ENCODE measurements at places on chromosomes 12 and 14.

DNA sequence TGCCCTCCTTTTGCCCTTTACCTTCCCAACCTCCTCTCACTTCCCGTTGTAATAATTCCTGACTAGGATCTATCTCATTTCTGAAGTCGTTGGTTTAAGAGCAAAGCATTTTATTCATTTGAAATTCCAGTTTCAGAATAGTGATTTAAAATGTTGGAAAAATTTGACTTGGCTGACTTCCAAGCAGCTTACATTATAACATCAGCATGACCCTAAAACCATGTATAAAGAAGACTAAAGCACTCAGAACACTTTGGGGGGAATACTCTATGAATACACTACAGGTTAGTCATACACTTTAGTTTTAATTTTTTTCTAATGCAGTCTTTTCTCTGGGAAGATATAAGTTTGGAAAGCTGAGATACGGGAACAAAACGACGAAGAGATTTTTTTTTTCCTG, 161.1 kb downstream of the BTG1 start:
- H3K27ac ChIP-seq = no peak overlapping the region
- no peaks in the 10 kb centered on the region for H3K27me3 ChIP-seq
- H3K36me3 ChIP-seq = no peaks in the 10 kb centered on the region
- no peak overlapping the region for H3K4me3 ChIP-seq
- DNase-seq = no peak

DNA sequence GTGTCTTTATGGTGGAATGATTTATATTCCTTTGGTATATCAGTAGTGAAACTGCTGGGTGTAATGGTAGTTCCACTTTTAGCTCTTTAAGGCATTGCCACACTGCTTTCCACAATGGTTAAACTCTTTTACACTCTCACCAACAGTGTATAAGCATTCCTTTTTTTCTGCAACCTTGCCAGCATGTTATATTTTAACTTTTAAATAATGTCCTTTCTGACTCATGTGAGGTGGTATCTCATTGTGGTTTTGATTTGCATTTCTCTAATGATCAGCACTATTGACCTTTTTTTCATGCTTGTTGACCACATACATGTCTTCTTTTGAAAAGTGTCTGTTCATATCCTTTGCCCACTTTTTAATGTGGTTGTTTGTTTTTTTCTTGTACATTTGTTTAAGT, 142.5 kb downstream of the MSRB3 start:
- no peak for DNase-seq
- H3K27ac ChIP-seq = no peak overlapping the region
- H3K36me3 ChIP-seq = no peaks in the 10 kb centered on the region

DNA sequence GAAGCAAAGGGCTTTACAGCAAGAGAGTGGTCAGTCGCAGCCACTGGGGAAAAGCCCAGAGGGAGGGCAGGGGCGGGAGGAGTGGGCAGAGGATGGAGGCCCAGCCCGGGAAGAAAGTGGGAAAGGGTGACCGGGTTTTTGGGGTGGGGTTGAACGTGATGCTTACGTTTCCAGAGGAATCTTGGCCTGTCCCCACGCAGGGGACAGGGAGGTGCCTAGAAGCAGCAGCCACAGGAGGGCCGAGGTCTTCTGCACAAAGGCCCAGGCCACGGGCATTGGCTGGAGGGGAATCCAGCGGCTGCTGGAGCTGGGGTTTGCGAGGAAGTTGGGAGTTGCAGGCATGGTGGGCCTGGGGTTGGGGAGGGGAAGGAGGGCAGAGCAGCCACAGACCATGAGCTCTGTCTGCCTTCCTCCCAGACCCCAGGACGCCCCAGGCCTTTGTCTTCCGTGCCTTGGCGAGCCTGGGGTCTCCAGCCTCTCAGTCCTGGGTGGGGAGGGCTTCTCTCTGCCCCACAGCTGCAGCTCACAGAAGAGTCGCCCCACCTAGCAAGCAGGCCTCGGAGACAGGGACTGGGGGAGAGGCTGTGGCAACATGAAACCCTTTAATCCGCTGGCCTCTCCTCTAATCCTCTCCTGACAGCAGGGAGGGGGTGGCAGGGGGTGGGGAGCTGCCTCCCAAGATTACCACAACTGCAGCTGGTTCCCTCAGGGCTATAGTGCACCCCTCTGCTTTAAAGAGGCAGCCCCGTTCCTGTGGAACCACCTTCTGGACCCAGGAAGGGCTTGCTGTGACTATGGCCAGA, at the start of gene CACNA2D4:
Gene CACNA2D4, minus strand, starts transcription at position 572 of the 803 bp plus-strand sequence. Its CDS starts 179 bp downstream, at position 393.
- peaks cover 44% of the 10 kb centered on the region for H3K4me1 ChIP-seq
- no peaks in the 10 kb centered on the region for H3K36me3 ChIP-seq
- peak within 1 kb of the TSS; percentile 90 for H3K27ac ChIP-seq

DNA sequence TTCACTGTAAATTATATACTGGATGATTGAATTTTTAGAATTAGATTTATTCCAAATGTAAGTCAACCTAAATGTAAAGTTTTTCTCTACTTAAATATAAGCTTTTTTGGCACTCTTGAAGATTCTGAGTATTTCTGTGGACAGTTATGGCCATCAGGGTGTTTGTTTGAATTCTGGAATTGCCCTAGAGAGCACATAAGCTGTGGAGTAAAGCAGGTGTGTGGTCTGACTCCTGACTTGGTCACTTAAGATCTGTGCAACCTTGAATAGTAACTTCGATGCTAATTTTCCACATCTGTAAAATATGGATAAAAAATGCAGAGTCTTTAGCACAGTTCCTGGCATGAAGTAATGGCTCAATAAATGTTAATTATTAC, 64.4 kb downstream of the FUT8 start:
- no peaks in the 10 kb centered on the region for H3K36me3 ChIP-seq
- H3K27me3 ChIP-seq = no peaks in the 10 kb centered on the region
- H3K4me1 ChIP-seq = peaks cover 4% of the 10 kb centered on the region
- H3K27ac ChIP-seq = no peak overlapping the region
- no peak for DNase-seq
- H3K4me3 ChIP-seq = no peak overlapping the region

- H3K4me3 ChIP-seq = no peak overlapping the region
- H3K36me3 ChIP-seq = no peaks in the 10 kb centered on the region
- H3K4me1 ChIP-seq = no peaks in the 10 kb centered on the region
- H3K27me3 ChIP-seq = no peaks in the 10 kb centered on the region
- no peak overlapping the region for H3K27ac ChIP-seq
Measured at GRCh38 chr14:70086685-70087379, 101.9 kb downstream of the SLC8A3 start.

DNA sequence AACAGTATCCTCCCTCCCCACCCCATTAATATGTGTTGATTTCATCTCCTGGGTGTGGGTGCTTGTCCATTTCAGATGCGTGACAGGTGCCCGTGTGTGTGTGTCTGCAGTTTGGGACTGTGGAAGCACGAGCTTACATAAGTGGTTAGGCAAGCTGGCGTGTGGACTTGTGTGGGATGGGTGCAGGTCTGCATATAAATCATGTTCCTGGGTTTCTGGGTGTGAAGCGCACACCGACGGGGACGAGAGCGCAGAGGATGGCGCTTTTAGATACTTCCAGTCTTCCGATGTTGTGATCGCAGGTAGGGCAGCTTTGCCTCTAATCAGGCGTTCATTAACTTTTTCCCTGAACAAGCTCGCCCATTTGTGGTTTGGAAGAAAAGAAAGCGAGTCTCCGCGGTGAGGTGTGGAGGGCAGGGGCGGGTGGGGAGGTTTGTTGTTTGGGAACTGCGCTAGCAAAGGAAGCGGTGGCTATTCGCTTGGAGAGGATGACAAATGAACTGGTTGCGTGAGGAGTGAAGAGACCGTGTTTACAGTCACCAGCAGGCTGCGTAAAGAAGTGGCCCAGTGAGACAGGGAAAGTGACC, 865 bp downstream of the RGS6 start:
- no peak overlapping the region for H3K27ac ChIP-seq
- H3K4me3 ChIP-seq = no peak overlapping the region
- no peaks in the 10 kb centered on the region for H3K36me3 ChIP-seq
- DNase-seq = peak; percentile 9
- H3K27me3 ChIP-seq = peaks cover 28% of the 10 kb centered on the region

DNA sequence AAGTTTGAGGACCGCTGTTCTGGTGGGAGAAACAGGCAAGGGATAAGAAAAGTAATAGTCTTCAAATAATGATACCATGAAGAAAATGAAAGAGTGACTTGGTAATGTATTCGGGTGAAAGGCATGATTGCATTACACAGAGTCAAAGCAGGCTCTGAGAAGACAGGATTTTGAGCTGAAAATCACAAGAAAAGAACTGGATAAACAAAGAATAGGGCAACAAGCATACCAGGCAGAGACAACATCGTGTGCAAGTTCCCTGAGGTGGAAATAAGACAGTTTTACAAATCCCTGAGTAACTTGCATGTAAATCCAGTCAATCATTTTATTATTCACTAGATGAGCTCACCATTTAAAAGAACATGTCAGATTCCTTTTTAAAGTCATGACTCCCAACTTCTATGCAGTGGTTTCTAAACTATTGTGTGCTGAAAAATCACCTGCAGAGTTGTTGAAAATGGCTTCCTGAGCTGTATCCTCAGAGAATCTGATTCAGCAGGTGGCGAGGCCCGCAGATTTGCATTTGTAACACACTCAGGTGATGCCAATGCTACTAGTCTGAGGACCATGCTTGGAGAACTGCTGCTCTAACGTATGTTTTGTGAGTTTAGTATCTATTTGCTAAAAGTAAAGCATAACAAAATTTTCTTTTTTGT, 133.0 kb upstream of the ABCD2 start:
- no peaks in the 10 kb centered on the region for H3K36me3 ChIP-seq
- no peak overlapping the region for H3K4me3 ChIP-seq
- H3K27me3 ChIP-seq = no peaks in the 10 kb centered on the region
- no peak overlapping the region for H3K27ac ChIP-seq

GRCh38 chr12:1205512-1206060, 214.6 kb downstream of the ERC1 start:
- no peak overlapping the region for H3K4me3 ChIP-seq
- peak overlapping the region; percentile 86 for H3K27ac ChIP-seq
- no peaks in the 10 kb centered on the region for H3K36me3 ChIP-seq
- H3K27me3 ChIP-seq = no peaks in the 10 kb centered on the region
- no peak for DNase-seq

- peaks cover 12% of the 10 kb centered on the region for H3K4me1 ChIP-seq
- H3K4me3 ChIP-seq = no peak overlapping the region
- peak; percentile 83 for DNase-seq
- H3K27me3 ChIP-seq = no peaks in the 10 kb centered on the region
- H3K27ac ChIP-seq = no peak overlapping the region
Measured at GRCh38 chr14:23294734-23295561, 7.7 kb downstream of the PPP1R3E start.

DNA sequence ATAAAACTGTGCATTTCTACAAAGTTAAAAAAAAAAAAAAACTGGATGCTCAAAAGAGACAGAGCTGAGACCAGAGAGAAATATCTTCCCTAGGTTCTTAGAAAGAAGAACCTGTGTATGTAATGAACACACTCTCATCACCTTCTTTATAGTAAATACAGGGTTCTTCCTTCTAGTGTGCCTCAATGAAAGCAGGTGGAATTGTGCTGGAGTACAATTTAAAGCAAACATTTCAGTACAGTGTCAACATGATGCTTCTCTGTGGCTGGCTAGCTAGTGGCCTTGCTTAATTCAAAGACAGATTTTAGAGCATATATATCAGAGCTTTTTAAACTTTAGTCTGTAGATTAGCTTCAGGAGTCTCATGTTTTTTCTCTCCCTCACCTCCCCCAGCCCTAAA, 249.8 kb upstream of the ARHGAP5 start:
- H3K27ac ChIP-seq = no peak overlapping the region
- no peaks in the 10 kb centered on the region for H3K27me3 ChIP-seq
- peaks cover 4% of the 10 kb centered on the region for H3K36me3 ChIP-seq
- no peak overlapping the region for H3K4me3 ChIP-seq
- DNase-seq = no peak

- H3K4me3 ChIP-seq = no peak overlapping the region
- H3K36me3 ChIP-seq = no peaks in the 10 kb centered on the region
- no peak for DNase-seq
- no peak overlapping the region for H3K27ac ChIP-seq
- H3K4me1 ChIP-seq = no peaks in the 10 kb centered on the region
Measured at GRCh38 chr12:127503246-127503645, 763.7 kb upstream of the TMEM132C start.

GRCh38 chr12:1531153-1531653, 63.2 kb downstream of the FBXL14 start:
- H3K36me3 ChIP-seq = no peaks in the 10 kb centered on the region
- peak overlapping the region; percentile 8 for H3K4me3 ChIP-seq
- H3K4me1 ChIP-seq = peaks cover 37% of the 10 kb centered on the region
- H3K27me3 ChIP-seq = peaks cover 39% of the 10 kb centered on the region

GRCh38 chr12:24617471-24617870, 331.4 kb downstream of the BCAT1 start:
- H3K36me3 ChIP-seq = no peaks in the 10 kb centered on the region
- H3K4me3 ChIP-seq = no peak overlapping the region
- no peaks in the 10 kb centered on the region for H3K27me3 ChIP-seq
- H3K4me1 ChIP-seq = no peaks in the 10 kb centered on the region
- DNase-seq = no peak

- H3K4me1 ChIP-seq = no peaks in the 10 kb centered on the region
- H3K36me3 ChIP-seq = no peaks in the 10 kb centered on the region
- H3K4me3 ChIP-seq = no peak overlapping the region
- no peak overlapping the region for H3K27ac ChIP-seq
- no peaks in the 10 kb centered on the region for H3K27me3 ChIP-seq
Measured at GRCh38 chr12:125652681-125653080, 587.4 kb downstream of the AACS start.

DNA sequence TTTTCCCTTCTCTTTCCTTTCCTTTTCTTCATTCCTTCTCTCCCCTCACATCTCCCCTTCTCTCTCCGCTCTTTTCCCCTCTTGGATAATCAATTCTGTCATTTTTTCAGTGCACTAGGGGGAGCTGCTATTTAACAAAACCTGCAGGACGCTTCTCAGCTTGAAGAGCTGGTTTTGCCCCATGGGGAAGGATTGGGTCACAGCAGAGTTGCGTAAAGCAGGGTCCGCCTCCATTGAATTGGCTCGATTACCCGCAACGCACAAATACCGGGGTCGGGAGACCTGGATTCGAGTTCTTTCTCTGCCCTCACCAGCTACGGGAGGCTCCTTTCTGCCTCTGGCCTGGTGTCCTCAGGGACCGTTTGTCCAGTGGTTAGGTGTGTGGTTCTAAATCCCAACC, 42.1 kb upstream of the CHGA start:
- H3K4me3 ChIP-seq = no peak overlapping the region
- no peak overlapping the region for H3K27ac ChIP-seq
- H3K27me3 ChIP-seq = peaks cover 19% of the 10 kb centered on the region
- H3K4me1 ChIP-seq = no peaks in the 10 kb centered on the region
- DNase-seq = no peak

DNA sequence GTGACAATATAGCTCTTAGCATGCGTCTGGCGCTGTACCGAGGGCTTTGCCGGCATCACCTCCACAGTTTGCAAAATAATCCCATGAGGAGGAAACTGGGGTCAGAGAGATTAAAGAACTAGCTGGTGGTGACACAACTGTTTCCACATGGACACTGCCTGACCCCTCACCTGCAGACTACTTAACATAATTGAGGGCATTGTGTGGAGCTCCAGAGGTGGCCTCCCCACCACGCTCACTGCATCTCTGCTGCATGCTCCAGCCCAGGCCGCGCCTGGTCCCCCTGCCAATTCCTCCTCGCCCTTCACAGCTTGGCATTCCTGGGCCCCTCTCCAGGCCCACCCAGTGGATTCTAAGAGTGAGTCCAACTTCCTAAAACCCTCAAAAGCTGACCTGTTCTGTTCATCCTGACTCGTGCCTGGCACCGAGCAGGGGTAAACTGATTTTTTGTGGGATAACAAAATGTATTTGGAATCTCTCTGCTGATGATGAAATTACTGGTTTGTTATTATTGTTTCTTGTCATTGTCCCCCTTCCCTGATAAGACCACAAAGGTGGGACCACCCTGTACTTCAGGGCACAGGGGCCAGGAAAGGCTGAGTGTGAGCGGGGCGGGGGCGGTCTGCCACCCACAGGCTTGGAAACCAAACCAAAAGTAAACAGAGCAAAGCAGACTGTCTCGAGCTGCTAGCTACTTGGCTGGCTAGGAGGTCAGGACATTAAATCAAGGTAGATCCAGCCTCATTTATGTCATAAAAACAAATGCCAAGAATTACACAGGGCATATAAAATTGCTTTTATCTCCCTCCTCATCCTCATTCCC, 40.6 kb downstream of the CHGA start:
- no peak overlapping the region for H3K27ac ChIP-seq
- no peak overlapping the region for H3K4me3 ChIP-seq
- peaks cover 22% of the 10 kb centered on the region for H3K36me3 ChIP-seq
- no peak for DNase-seq
